ENCODE measurements at places on chromosomes 7 and 10.

DNA sequence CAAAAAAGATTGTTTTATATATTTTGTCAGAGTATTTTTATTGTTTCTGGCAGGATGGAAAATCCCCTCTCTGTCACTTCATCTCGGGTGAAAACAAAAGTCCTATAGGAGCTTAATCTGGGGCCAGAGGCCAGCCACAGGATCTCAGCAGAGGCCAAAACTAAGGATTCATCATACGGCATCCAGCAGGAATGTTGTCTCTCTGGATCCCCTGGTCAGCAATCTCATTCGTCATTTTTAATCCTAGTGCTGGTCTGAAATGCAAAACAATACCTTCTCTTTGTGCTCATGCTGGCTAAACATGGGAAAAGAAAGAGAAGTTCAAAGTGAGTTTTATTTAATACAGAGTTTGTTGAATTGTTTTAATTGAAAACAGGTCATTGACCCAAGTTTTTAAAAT lies 482.5 kb upstream of the AUTS2 start:
- peak; percentile 77 for DNase-seq

DNA sequence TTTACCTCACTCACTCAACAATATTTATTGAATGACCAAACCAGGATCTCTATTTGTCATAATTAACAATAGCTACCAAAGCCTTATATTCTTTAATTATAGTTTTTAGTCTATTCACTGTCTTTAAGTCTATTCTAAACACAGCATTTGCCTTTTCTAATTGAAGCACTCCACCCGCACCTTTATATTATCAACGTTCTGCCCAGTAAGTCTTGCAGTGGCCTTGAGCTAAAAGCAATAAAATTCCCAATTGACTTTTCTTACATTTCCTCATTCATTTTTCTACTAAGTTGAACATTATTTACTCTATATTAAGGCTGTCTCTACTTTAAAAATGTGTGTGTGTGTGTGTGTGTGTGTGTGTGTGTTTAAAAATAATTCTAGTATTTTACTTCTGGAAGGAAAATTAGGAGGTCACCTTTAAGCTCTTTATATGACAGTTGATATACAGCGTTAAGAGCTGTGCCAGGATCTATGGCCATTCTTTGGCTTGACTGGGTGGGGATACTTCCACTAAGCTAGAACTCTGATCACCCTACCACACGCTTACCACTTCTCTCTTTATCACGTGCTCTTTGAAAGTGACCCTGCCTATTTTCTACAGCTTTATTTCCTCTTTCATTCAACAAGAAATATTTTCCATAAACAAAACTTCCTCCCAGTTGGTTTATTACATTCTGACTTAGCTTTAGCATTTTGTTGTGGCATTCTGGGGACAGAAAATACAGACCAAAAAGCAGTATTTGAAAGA lies 8.8 kb downstream of the PAPSS2 start:
- no peak for DNase-seq

GRCh38 chr7:144035385-144035784 lies 13.4 kb upstream of the OR2A5 start:
- no peak for DNase-seq

DNA sequence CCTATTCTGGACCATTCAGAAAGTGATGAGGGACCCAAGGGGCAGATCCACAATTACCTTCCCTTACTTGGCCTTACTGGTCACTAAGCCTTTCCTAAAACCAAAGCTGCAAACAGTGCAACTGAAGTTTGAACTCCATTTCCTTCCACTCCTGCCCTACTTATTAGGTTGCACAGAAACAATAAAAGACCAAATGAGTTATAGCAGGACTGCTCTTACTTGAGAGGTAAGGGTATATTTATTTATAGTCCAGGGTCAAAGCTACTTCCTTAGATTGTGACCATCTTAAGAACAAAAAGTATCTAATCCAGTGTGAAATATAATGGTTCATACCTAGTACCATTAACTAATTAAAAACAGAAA lies 27.0 kb downstream of the CDK6 start:
- DNase-seq: no peak

GRCh38 chr7:29494350-29494749 lies 69.3 kb upstream of the PRR15 start:
- DNase-seq: peak; percentile 85

- no peak for DNase-seq
Measured at GRCh38 chr7:72405871-72406270, 6.3 kb downstream of the CALN1 start.

DNA sequence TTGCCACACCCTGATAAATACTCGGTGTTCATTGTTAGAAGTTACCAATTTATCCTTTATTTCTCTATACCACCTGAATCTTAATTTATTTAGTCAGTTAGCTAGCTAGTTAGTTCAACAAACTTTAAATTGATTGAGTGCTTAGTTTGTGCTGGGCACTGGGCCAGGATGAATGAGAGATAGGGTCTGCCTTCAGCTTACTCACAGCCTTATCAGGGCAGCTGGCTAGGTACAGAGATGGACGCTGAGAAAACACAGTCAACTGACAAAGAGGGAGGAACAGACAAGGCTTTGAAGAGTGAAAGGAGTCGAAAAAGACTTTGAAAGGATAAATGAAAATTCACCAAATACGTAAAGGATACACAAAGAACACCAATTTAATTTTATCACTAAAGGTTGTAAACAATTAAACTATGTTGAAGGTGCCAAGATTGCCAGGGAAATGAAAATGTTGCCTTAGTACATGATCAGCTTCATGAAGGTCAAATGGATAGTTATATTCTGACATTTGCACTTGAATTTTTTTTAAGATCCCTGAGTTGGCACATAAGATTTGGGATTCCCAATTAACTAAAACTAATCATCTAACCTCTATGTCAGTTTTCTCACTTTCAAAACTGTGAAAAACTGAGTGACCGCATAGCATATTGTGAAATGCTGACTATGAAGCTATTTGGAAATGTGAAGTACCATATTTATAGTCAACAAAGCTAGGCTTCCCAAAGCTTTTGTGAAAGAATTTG lies 2.1 kb downstream of the CAV2 start:
- DNase-seq: no peak
